ENCODE measurements at places on chromosomes 2 and 18. TPM values are rescaled to one million over a fixed set of nuclear protein-coding genes. Genes with fewer than 3 reads are reported as not detected.

Gene RNF138
- 14.4 TPM for total RNA-seq

Gene GAL3ST2
- 0.18 TPM for total RNA-seq

Gene HRH4
- under 0.01 TPM for total RNA-seq

Gene HK2
- total RNA-seq = 91.0 TPM

Gene LRATD1
- total RNA-seq = 0.09 TPM

Gene UGT1A8
- total RNA-seq = 0.71 TPM

Gene LHCGR
- not detected for total RNA-seq

Gene VWC2L
- total RNA-seq = not detected

Gene FBXO15
- total RNA-seq = 1.1 TPM

Gene RAX
- not detected for total RNA-seq

Gene ACOXL
- not detected for total RNA-seq

Gene RNF181
- total RNA-seq = 290 TPM

Gene CCDC68
- total RNA-seq = 6.9 TPM

Gene HS1BP3
- total RNA-seq = 27.5 TPM

Gene TRABD2A
- total RNA-seq = 6.4 TPM

Gene ABHD1
- total RNA-seq = not detected

Gene SPDYA
- total RNA-seq = 0.71 TPM

Gene SEPTIN10
- 63.4 TPM for total RNA-seq

Gene CYP26B1
- 0.14 TPM for total RNA-seq

Gene APCDD1
- total RNA-seq = 0.09 TPM

Gene B3GNT7
- under 0.01 TPM for total RNA-seq
